Foreskin keratinocyte (primary cell): ENCODE measurements at places on chromosomes 6 and 20. TPM values are rescaled to one million over a fixed set of nuclear protein-coding genes. Genes with fewer than 3 reads are reported as not detected.

GRCh38 chr6:125354649-125355048 is 52.9 kb upstream of the HDDC2 start:
- DNase-seq = no peak

DNA sequence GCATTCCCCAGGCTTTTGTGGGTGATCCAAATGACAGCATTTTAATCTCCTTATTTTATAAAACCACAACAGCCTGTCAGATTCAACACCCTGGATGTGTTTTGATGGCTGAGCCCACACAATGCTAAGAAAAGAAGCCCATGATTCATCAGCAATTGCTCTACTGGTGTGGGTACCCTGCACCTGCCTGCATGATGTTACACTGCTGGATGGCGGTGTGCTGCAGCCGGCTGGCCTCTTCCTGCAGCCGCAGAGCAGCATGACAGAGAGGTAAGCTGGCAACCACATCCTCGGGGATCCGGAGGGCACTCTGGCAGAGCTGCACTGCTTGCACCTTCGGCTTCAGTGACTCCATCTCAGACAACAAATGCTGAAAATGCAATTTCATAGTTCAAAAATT is 327.5 kb downstream of the SYNE1 start:
- no peak for DNase-seq

Gene RNF182
- total RNA-seq = 0.67 and 0.85 TPM in 2 replicates

Gene AHCY
- total RNA-seq = 228 and 254 TPM in 2 replicates
